ENCODE measurements at places on chromosomes 1 and 21.
A peak's percentile ranks its signal among the peaks of the same experiment; 100 is the strongest.

- peak; percentile 65 for DNase-seq
Observed at GRCh38 chr21:42974832-42975820, 764 bp downstream of the PKNOX1 start.

- no peak for DNase-seq
Observed at GRCh38 chr1:192311281-192311680, 5.5 kb upstream of the RGS21 start.

- no peak for DNase-seq
Observed at GRCh38 chr1:214515544-214516433, 35.6 kb downstream of the PTPN14 start.

GRCh38 chr1:204714861-204715511 is 29.4 kb upstream of the LRRN2 start:
- no peak for DNase-seq

Measured in CD4-positive, alpha-beta T cell treated with Interferon gamma for 1 hour (primary cell).